ENCODE measurements at places on chromosomes 3 and 15. TPM values are rescaled to one million over a fixed set of nuclear protein-coding genes. Genes with fewer than 3 reads are reported as not detected.
A peak's percentile ranks its signal among the peaks of the same experiment; 100 is the strongest.

The UCN2 gene
- total RNA-seq, result 0.48 TPM

The ZNF385D gene
- 12.5 TPM for total RNA-seq

- DNase-seq, result no peak
Measured at GRCh38 chr3:159260049-159260662, 458.3 kb downstream of the MFSD1 start.

The BBX gene
- total RNA-seq, result 45.3 TPM

DNA sequence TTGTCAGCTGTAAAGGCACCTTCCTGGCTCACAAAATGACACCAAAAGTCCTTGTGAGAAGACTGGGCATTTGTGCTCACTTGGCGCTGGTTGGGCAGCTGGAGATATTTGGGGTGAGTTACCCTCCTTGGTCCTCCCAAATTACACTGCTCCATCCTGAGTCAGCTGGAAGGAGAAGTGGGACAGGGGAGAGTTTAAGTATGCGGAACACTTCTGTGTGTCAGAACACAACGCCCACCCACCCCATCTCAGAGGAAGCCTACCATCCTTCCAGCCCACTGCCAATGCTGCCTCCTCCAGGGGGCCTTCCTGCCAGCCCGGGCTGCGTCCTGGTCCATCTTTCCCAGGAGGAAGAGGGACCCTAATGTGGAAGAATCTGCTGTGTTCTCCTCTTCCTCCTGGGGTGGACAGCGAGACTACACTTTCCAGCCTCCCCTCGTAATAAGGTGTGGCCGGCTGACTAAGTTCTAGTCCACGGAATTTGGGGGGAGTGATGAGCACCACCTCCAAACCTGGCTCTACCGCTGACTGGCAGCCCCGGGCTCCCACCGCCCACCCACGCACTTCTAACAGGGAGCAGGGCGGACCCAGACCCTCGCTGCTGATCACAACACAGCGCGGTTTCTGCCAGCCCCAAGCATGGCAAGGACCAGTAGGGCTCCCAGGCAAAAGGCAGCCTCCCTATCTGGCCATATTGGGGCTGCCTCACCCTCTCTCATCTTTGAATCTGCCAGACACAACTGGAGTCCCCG, 265.0 kb downstream of the XXYLT1 start:
- peak; percentile 63 for DNase-seq

DNA sequence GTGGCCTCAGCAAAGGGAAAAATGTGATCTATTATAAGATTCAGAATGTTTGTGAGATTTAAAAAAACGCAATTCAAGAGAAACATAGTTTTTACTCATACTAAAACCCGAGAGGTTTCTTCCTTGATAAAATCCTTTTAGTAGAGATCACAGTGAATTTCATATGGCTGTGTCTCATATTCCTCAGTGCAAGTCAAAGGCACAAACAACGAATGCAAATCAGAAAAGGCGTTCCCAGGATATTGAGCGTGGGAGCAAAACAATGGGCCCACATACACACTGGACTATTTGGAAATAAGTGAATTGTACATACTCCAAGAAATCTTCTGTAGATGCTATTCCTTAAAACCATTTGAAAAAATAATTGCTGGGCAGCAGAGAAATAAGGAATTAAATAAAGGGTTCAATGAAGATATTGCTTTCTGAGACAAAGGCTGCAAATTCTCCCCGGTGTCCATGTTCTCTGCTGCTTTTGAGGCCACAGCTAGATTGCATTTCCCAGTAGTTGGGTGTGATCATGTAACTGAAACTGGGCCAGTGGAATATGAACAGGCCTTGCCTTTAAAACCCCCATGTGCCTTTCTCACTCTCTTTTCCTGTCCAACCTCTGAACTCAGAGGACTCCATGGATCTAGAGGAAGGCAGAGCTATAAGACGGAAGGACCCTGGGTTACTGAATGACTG, 144.6 kb upstream of the TBL1XR1 start:
- DNase-seq, result no peak

The KBTBD12 gene
- total RNA-seq, result 36.6 TPM

DNA sequence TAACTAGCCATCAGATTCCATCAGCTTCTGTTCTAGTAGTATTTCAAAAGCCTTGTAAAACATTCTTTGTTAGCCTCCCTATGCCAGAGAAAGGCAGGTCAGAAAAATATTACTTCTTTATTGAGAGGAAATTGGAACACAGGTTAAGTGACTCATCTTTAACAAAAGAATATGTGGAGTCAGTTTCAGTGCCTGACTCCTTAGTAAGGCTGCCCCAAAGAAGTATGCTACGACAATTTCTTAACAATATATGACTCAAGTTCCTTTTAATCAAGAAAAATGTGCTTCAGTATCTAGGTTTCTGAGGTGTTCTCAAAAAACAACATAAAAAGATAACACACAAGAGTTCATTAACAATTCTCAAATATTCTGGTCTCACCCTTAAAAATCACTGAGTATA, 139.2 kb downstream of the VPS13C start:
- DNase-seq, result no peak

The SAMD7 gene
- total RNA-seq, result not detected

The TMCO5A gene
- not detected for total RNA-seq

The ANP32A gene
- total RNA-seq, result 180 TPM

GRCh38 chr3:30779686-30780287, 114.7 kb downstream of the GADL1 start:
- DNase-seq, result no peak

DNA sequence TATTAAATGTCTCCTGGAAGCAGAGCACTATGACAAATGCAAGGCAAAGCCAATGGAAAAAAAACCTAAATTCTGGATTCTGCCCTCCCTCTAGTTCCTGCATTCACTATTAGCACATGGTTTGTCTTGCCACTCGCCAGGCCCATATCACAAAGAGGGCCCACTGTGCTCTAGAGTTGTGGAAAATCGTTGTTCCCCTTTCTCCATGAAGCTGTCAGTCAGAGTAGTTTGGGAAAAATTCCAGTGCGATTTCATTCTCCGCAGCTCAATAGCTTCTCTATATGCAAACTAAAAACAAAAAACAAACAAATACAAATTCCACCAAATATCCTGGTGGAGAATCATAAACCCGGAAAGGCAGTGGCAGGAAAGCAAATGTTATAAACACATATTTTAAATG, 77.3 kb downstream of the RORA start:
- DNase-seq, result no peak

GRCh38 chr15:65008983-65009382, 19.3 kb upstream of the SPG21 start:
- no peak for DNase-seq

GRCh38 chr15:74131628-74132413, 1.4 kb downstream of the ISLR2 start:
- no peak for DNase-seq

GRCh38 chr15:39468331-39468730, 112.5 kb upstream of the THBS1 start:
- no peak for DNase-seq

DNA sequence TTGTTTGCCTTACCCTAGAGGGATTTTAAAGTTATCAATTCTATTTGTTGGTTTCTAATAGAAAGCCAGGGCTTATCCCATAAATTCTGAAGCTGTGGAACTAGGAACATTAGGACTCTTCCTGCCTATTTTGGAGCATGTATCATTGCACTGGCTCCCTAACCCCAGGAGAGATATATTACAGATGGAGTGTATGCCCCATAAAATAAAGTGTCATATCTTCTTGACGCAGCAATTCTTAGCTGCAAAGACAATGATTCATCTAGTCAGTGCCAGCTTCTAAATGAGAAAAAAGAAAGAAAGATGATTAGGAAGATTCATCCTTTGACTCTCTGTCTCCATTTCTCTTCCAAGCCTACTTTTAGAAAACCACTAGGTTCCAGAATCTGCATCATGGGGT, 74.8 kb upstream of the MAGI1 start:
- no peak for DNase-seq

- DNase-seq, result no peak
Measured at GRCh38 chr3:187274977-187275338, 16.6 kb downstream of the MASP1 start.

GRCh38 chr15:50791486-50791885, 26.0 kb upstream of the SPPL2A start:
- DNase-seq, result no peak

The MME gene
- 3.6 TPM for total RNA-seq

DNA sequence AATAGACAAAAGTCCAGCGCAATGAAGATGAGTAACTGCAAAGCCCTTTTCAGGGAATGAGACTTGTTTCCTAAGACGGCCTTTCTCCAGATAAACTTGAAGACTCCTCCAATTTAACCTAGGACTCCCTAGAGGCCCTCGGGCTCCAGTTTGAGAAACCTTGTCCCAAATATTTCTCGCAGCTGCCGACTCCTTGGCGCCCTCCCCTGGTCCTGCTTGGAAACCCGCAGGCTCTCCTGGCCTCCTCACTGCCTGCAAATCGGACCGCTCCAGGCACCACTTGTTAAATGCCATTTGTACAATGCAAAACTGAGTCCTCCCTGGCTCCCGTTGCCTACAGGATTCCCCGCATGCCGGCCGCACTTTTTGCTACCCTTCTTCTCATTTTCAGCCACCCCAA, 36.8 kb downstream of the MUC4 start:
- DNase-seq, result peak; percentile 77

DNA sequence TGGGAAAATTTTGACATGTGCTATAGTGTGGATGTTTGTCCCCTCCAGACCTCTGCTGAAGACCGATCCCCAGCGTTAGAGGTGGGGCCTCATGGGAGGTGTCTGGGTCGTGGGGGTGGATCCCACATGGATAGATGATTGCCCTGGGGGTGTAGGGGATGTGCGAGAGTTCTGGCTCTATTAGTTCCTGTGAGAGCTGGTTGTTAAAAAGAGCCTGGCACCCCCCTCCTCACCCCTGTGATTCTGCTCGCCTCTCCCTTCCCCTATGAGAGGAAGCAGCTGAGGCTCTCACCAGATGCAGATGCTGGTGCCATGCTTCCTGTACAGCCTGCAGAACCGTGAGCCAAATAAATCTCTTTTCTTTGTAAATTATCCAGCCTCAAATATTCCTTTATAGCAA, 67.4 kb downstream of the ATP10A start:
- no peak for DNase-seq

DNA sequence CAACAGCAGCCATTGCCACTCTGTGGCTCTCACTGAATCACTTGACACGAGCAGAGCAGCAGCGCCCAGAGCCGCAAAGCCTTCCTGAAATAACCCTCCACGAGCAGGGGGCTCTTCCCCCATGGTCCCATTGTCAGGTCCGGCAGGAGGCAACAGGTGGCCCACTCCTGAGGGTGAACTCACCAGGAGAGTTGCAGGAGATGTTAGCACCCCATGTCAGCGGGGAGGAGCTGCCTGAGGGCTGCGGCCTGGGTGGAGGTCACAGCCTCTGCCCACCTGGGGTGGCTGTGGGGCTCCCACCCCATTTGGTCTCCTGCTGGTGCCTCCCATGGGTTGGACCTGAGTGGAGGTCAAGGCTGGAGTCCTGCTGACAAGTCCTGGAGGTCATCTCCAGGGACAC, 12.3 kb upstream of the C3orf22 start:
- no peak for DNase-seq

GRCh38 chr3:142963516-142964448, at the start of gene PAQR9:
PAQR9 (minus strand) TSS chr3:142963674; CDS start chr3:142963336, 338 bp downstream.
- no peak for DNase-seq

- no peak for DNase-seq
Measured at GRCh38 chr15:68699124-68699880, 120.5 kb downstream of the CORO2B start.

DNA sequence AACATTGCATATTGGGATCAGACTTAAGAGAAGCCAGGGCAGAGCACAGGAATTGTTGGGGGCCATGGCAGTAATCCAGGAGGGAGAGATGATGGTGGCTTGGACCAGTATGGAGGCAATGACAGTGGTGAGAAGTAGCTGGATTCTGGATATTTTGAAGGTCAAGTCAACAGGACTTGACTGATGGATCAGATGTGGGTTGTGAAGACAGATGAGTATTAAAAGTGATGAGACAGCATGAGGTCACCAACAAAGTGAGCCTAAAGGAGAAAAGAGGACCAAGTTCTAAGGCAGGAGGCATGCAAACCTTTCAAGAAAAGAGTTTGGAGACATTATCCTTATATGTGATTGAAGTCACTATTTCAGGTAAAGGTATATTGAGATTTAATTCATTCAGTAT, 56.6 kb upstream of the TIPARP start:
- DNase-seq, result no peak

DNA sequence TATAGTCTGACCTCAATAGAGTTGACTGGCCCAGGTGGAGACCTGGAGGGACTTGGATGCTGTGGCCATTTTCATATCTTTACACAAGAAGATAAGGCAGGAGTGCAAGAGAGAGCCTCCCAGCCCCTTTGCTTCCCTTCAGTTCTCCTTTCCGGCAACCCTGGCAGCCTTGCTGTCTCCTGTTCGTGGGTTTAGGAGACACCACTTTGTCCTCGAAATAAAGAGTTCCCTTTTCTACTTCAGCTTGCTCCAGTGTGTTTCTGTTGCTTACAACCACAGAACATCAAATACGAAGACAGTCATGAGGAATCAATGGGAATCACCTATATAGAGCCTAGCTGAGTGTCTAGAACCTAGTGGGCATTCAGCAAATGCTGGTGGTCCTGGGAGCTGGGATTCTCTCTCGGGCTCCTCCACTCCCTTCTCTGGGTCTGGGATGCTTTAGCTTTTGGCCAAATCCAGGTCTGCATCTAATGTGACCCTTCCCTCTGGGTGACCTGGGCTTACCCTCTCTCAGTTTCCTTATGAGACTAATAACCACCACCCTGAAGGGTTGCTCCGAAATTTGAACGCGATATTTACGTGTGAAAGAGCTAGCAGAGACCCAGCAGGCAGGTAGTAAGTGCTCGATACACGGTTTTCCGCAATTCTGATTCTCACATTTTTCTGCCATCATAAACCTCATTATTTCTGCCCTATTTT, 44.5 kb downstream of the PCSK6 start:
- no peak for DNase-seq

DNA sequence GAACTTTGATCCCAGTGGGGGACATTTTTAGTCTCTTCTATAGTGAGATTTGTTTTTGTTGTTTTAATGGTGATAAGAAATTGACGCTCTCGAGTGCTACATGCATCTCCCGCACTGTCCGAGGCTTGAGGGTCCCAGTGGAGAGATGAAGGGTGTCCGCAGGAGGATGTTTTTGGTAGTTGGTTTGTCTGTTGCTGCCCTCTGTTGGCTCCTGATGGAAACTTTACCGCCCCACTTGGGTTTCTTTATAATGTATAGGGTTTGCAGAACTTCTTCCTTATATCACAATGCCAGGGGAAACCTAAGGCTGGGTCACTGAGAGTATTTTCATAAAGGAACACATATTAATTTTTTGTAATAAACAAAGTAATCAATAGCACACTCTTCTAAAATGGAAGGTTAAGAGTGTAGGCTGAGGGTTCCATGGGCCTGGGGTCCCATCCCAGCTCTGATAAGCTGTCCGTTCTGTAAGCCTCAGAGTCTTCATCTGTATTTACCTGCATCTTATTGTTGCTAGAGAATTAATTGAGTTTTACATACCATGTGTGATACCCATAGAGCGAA, 185.3 kb upstream of the FEZF2 start:
- no peak for DNase-seq

- DNase-seq, result no peak
Measured at GRCh38 chr3:153864793-153865192, 256.4 kb upstream of the ARHGEF26 start.

The TMEM202 gene
- not detected for total RNA-seq

GRCh38 chr3:176412771-176413170, 784.5 kb downstream of the TBL1XR1 start:
- DNase-seq, result no peak
